Cardiac muscle cell (in vitro differentiated cells and primary cell): ENCODE measurements at places on chromosomes 11 and 22. TPM values are rescaled to one million over a fixed set of nuclear protein-coding genes. Genes with fewer than 3 reads are reported as not detected.

DNA sequence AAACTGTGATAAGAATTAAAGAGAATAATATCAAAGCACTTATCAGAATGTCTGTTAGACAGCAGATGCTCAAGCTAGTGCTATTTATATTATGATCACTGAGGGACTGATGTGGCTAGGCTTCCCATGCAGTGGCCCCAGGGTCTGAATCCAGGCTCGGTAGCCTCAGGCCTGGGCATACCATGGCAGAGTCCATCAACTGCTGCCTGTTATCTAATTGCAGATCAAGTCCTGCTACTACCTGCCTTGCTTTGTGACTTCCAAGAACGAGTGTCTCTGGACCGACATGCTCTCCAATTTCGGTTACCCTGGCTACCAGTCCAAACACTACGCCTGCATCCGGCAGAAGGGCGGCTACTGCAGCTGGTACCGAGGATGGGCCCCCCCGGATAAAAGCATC lies 57.5 kb downstream of the TIMP3 start:
- DNase-seq: no peak

DNA sequence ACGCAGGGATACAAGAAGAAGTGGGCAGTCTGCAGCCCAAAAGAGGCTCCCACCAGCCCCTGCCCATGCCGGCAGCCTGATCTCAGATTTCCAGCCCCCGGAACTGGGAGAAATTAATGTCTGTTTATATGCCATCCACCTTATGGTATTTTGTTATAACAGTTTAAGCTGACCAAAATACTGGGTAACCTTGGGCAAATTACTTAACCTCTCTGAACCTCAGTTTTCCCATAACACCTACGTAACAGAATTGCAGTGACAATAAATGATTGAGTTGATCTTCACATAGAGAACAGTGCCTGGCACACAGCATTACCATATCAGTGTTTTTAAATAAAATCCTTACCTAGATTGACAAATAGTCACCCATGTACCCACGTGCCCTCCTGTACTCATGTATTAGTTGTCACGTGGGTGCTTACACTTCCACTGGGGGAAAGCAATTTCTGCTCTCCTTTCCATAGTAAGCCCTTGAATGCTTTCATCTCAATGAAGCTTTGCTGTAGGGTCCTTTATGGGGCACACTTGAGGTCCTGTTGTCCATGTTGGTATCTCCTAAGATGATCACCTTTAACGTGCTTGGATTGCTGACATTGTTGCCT lies 54.2 kb upstream of the PHF21A start:
- no peak for DNase-seq

DNA sequence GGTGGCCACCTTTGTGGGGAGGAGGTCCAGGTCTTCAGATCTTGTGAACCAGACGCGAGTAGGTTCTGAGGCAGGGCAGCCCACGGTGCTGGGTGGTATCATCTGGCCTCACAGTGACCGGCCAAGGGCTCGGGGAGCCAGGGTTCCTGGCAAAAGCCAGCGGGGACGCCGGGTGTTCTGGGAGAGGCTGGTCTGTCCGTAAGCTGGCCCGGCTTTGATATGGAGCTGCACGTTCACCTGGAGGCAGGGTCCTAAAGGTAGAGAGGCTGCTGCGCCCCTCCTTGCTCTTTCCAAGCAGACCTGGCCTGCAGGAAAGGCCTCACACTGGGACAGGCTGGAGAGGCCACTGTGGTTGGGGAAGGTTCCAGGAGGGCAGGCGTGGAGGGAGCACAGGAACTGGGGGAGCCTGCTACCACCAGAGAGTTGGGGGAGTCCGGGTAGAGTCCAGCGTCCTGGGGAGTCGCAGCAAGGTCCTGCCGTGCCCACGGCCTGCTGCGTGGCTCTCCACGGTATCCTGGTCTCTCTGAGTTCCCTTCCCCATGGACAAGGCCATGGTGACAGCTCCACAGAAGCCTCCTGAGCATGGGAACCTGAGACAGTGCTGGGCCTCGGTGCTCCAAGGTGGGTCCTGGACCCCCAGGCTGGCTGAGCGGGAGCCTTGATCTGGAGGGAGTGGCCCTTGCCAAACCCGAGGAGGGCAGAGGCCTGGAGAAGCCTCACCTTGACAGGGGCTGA lies 452.4 kb upstream of the B3GAT1 start:
- no peak for DNase-seq

RBMXL2 gene
- polyA plus RNA-seq: 0.07 and 0.36 TPM in 2 replicates
